Fibroblast of skin of back (primary cell): ENCODE measurements at places on chromosomes 6 and 20.

DNA sequence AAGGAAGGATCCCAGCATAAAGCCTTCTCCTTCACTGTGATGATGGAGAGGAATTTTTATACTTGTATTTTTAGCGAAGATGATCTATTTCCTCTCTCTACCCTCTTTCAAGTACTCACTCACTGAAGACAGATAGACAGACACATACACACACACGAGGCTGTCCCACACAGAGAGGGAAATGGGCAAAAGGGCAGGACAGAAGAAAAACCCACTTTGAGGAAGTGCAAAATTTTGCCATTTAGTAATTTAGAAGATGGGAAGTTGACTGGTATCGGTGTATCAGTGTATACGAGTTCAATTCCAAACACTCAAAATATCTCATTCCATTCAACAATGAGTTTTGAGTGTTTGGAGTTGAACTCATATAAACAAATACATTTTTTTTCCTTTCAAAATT is 30.9 kb downstream of the HEBP2 start:
- no peak for DNase-seq

- DNase-seq, result no peak
Observed at GRCh38 chr20:60240986-60241385, 282.8 kb downstream of the CDH26 start.

DNA sequence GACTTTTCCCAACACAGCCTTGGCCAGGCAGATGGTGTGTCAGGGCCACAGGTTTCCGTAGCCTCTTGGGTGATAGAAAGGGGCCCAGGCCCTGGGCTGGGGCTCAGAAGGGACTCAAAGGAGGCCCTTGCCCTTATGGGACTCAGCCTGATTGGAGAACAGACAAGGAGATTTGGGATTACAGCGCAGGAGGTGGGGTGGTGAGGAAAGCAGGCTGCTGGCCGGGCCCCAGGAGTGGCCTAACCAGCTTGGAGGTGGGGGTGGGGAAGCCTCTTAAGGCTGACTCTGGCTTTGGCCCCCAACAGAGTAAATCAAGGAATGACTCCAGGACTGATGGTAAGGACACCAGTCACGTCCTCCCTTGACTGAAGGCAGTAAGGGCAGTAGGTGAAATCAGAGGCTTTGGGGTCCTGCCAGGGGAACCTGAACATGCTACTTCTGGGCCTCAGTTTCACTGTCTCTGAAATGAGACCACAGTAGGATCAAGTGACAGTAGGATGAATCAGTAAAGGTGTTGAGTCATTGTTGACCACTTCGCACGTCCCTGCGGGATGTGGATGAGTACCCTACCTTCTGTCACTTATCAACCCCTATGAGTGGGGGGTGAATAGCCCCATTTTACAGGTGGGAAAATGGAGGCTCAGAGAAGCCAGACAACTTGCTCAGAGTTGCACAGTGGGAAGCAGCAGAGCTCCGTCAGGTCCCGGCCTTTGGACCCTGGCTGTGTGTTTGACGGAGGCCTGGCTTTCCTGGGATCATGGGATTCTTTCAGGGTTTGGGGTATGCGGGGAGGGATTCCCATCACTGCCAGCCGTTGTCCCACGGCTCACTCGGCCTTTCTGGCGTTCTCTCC is 4.5 kb downstream of the SNAI1 start:
- no peak for DNase-seq

GRCh38 chr6:140921366-140922226 is 1211.1 kb upstream of the GJE1 start:
- DNase-seq, result peak; percentile 85

DNA sequence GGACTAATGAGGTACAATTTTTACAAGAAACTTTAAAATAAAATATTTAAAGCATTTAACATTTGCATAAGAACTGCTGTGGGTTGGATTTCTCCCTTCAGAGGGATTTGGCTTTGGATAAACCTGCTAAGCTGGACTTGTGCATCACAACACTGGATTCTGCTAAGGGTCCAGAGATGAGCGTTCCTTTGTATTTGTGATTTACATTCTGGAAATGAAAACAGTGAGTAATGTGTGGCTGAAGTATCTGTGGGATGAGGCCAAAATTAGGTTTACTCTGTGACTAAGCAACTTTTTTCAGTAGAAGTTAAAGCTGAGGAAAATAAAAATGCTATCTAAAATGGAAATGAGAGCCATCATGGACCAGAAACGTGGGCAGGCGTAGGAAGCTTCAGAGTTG is 494.3 kb downstream of the EPM2A start:
- DNase-seq, result peak; percentile 71
